ENCODE measurements at places on chromosomes 3 and 15.

GRCh38 chr3:58150810-58151199 is 60.0 kb downstream of the DNASE1L3 start:
- DNase-seq: no peak

GRCh38 chr15:48300038-48300437 is 31.2 kb upstream of the DUT start:
- DNase-seq: no peak

DNA sequence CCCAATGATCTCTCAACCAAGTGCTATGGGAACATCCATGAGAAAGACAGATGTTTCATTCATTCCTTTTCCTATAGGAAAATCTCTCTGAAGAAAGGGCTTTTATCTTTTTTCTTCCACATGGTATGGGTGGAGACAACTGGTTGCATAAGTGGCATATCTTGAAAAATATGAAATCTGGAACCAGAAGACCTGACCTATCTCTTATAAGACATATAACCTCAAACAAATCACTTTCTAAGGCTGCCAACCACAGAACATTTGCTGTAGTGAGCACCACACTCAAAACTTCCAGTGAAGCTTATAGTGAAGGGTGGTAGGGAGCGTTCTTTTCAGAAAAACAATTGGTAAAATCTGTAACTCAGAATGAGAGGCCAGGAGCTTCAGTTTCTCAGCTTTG is 58.5 kb downstream of the SHQ1 start:
- no peak for DNase-seq

GRCh38 chr3:48129921-48130320 is 58.3 kb downstream of the CDC25A start:
- DNase-seq: no peak

DNA sequence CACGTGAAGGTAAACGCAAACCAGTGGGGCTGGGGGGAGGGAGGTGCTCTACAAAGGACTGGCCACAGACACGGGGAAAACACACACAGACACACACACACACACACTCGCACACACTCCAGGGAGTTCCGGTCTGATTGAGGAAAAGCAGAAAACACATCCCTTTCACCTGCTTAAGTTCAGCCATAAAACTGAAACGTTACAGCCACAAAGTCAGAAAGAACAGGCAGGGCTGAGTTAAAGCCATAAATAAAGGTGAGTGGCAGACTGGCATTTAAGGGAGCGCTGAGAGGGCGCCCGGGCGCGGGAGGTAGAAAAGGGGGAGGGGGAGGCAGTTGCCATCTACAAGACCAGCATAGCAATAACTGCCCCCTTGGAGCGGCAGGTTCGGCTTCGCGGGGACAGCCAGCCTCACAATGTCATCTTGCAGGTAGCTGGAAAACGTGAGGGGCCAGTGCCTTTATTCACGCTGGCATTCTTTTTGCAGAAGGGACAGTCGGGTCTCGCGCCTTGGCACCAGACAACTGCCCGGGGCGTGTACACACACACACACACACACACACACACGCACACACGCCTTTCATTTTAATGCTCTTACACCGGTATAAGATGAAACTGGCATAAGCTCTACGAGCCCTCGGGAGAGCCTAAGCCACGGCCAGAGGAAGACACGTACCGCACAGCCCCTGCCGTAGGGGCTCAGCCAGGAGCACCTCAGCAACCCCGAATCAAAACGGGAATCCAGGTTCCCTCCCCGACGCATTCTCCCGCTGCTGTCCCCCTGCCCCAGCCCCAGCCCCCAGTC is 866 bp downstream of the TNIK start:
- DNase-seq: no peak

DNA sequence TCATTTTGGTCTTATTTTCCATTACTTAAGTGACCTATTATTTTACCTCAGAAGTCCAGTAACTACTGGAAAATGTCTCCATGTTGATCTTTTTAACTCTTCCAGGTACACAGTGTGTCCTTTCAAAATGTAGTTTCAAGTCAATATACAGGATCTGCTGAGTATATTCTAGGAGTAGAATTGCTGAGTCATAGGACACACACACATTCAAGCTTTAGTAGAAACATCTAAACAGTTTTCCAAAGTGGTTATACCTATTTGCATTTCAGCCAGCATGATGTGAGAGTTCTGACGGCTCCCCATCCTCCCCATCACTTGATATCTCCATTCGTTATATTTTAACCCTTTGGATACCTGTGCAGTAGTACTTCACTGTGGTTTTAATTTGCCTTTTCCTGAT is 271.9 kb downstream of the MCTP2 start:
- DNase-seq: no peak

DNA sequence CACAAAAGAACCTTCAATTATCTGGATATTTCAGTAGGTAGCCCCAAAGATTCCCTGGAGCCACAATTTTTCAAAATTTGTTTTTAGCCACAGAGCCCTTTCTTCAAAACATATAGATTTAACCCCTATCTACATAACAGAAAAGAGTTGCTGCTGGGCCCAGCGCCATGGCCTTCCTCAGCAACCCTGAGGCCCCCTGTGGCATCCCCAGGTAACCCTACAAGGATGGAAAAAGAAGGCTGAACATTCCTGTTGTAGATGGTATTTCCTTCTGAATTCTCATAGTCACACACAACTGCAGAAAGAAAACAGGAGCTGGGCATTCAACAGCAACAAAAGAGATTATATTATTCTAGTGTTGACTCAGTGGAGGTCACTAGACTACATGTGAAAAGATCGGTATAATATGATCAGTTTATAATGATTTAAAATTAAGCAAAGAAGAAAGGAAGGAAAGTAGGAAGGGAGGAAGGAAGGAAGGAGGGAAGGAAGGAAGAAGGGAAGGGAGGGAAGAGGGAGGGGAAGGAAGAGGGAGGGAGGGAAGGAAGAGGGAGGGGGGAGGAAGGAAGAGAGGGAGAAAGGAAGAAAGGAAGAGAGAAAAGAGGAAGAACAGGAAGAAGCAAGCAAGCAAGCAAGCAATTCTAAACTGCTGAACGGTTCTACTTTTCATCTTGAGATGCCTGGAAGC is 342.5 kb upstream of the NR2F2 start:
- DNase-seq: no peak

GRCh38 chr15:29440541-29440940 is 170.9 kb upstream of the NSMCE3 start:
- DNase-seq: no peak

Measured in DMS 273 treated with DMSO at 0.1 percent for 48 hours (cell line).